ENCODE measurements at places on chromosomes 13 and 19.

DNA sequence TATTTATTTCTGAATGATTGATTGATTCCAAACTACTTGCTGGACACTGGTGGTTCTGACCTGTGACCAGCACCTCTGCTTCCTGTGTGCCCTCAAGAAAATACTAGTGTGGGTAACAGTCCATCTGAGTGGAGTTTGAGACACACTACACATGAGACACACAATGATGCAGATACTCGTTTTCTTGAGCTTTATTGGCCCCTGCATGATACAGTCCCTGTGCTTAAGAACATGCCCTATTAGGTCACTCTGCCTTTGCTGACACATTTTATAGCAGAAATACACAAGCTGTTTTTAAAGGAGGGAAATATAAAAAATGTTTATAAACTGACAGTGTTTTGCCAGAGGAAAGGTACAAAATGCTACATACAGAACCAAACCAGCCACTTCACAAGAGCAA lies 126.9 kb downstream of the STK24 start:
- DNase-seq: no peak

DNA sequence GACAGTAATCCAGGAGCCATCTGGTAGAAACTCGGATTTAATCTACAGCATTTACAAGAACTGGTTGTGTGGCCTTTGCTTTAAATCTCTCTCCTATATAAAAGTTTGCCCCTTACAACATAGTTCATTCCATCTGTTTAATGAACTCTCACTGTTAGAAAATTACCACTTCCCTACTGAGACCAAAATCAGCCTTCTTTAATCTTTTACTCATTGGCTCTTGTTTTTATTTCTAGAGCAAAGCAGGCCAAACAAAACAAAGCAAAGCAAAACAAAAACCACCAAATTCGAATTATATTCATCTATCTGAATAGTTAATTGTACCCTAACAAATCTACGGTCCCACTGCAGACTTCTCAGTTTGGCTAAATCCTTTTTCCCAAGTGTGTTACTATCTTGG lies 127.0 kb downstream of the UGGT2 start:
- no peak for DNase-seq

- no peak for DNase-seq
These were observed 20.5 kb downstream of the CYTH2 start for GRCh38 chr19:48489608-48490216.

DNA sequence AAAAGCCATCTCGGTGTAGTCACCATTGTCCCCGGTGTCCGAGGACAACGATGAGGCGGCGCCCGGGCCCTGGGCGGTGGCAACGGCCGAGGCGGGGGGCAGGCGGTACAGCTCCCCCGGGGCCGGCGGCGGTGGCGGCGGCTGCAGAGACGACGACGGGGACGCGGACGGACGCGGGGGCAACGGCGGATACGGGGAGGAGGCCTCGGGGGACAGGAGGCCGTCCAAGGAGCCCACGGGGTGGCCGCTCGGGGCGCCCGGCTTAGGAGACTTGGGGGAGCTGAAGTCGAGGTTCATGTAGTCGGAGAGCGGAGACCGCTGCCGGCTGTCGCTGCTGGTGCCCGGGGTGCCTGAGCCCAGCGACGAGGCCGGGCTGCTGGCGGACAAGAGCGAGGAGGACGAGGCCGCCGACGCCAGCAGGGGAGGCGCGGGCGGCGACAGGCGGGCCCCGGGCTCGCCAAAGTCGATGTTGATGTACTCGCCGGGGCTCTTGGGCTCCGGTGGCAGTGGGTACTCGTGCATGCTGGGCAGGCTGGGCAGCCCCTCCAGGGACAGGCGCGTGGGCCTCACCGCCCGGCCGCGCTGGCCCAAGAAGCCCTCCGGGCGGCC lies 3.5 kb downstream of the IRS2 start:
- no peak for DNase-seq

- peak; percentile 51 for DNase-seq
These were observed 112.1 kb upstream of the RXFP2 start for GRCh38 chr13:31627097-31627845.

GRCh38 chr19:49231804-49232203 lies 74.2 kb downstream of the TRPM4 start:
- DNase-seq: no peak

DNA sequence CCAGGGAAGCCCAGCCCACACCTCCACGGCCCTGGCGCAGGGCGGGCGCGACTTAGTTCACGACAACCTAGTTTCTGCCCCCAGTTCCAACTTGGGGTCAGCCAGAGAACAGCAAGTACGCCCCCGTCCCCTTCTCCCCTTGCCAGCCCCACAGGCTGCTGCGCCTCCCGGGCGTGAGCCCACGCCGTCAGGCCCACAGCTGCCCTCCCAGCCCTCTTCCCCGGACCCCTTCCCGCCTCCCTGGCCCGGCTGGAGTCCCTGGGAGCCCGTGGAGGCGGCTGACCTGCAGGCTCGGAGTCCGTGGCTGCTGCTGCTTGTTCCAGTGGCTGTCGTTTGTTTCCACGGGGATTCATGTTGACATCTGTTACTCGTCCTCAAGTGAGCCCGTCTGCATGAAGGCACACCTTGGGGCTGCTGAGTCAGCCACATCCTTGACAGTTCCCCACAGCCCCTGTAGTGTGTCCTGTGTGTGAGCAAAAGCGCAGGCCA lies 86.0 kb downstream of the ATP11A start:
- DNase-seq: no peak

DNA sequence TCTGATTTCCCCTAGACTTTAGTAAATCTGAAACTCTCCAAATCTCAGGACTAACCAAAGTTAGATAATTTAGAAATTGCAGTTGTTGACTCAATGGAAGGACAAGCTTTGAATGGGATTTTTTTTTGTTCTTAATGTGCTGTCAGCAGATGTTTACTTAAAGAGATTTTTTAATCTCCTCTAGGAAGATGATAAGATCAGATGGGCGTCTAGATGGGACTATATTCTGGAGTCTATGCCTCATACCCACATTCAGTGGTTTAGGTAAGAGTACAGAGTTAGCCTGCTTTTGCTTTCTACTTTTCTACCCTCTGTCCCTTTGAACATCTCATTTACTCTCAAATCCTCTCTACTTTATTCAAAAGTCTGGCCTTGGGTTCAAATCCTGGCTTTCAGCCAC lies 39.3 kb downstream of the TM9SF2 start:
- DNase-seq: no peak

DNA sequence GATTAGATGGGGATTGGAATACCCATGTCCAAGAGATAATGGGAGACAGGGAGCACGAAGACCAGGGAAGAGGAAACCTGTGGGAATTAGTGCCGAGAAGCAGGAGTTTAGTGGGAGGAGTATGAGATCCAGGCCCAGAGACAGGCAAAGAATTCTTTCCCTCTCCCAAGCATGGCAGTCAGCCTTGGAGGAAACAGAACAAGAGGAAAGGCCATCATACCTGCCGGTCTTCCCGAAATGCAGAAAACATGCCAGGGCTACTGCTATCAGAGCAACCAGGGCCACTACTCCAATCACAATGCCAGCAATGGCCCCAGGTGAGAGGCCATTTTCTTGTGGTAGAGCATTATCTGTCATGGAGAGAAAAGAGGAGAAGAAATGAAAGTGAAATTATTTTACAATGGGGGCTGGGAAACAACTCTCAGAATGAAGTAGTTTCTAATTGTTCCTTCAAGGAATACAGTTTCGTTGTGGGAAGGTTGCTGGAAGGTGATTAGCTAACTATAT lies 16.1 kb downstream of the CEACAM1 start:
- no peak for DNase-seq

- no peak for DNase-seq
These were observed 11.8 kb downstream of the HTR2A start for GRCh38 chr13:46885018-46885417.

All from stromal cell of bone marrow (primary cell).